ENCODE measurements at places on chromosomes 3 and 15. TPM values are rescaled to one million over a fixed set of nuclear protein-coding genes. Genes with fewer than 3 reads are reported as not detected.

GRCh38 chr15:100880139-100880896 is 687 bp downstream of the ALDH1A3 start:
- peak; percentile 42 for DNase-seq

- DNase-seq: peak; percentile 84
Observed at GRCh38 chr15:63476229-63476632, 28.2 kb upstream of the USP3 start.

- DNase-seq: peak; percentile 89
Observed at GRCh38 chr3:134308350-134308891, 57.8 kb upstream of the RYK start.

The SLTM gene
- 187 TPM for total RNA-seq

DNA sequence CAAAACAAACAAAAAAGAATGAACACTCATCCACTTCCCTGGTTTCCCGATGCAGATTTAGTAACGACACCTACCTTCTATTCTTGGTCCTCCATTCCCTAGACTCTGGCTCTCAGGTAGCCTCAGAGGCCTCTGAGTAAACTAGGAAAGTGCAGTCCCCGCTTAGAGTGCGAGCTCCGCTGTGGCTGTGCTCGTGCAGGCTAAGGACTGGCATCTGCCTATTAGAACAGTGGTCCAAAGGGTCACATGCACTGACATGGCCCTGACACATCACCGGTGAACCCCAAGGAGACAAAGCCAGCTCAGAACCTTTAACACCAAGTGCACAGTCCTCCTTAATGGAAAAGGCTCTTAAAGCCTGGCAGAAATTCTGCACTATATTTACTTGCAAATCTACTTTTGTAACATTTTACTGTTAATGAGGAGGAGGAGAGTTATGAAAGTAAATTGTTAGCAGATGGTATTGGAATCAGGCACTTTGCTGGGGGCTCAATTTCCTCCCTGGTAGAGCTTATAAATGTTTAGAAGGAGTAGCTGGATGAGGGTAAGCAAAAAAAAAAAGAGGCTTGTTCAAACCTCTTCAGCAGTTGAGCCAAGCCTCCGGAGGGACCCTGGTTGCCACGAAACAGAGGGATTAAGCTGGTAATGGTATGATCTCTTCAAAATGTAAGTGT is 31.1 kb downstream of the VGLL4 start:
- no peak for DNase-seq

DNA sequence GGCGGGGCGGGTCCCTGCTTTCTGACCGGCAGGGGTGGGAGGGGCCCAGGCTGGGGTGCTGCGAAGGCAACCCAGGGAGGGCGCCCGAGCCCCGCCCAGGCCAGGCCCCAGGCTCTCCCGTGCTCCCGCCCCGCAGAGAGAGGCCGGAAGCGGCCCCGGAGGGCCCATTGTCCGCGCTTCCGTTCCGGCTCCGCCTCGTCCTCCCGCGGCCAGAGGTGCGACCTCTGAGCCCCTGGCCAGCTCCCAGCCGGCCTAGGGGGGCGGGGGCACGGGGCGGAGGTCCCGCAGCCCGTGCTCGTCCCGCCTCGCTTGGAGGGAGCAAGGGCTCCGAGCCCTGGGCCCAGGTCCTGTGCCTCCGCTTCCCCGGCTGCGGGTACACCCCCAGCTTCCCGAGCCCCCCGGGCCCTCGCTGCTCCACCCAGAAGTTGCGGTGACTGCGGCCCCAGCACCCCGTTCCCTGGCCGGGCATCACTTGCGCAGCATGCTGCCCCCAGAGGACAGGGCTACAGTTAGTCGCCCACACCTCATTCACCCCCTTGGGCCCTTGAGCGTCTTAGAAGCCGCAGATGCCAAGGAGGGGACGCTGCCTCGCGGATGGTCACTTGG is 20.4 kb upstream of the PLXND1 start:
- DNase-seq: peak; percentile 94

- DNase-seq: no peak
Observed at GRCh38 chr3:69472093-69472492, 86.2 kb upstream of the FRMD4B start.

DNA sequence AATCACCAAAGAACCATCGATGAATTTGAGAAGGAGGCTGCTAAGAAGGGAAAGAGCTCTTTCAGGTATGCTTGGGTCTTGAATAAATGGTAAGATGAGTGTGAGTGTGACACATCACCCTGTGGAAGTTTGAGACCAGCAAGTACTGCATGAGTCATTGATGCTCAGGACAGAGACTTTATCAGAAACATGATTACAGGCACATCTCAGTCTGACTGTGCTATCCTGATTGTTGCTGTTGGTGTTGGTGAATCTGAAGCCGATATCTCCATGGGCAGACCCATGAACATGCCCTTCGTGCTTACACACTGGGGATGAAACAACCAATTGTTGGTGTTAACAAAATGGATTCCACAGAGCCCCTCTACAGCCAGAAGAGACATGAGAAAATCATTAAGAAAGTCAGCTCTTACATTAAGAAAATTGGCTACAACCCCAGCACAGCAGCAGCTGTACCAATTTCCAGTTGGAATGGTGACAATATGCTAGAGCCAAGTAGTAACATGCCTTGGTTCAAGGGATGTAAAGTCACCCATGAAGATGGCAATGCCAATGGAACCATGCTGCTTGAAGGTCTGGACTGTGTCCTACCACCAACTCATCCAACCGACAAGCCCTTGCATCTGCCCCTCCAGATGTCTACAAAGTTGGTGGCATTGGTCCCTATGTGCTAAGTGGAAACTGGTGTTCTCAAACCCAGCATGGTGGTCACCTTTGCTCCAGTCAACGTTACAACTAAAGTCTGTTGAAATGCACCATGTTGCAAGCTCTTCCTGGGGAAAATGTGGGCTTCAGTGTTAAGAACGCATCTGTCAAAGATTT is 20.5 kb downstream of the TM4SF4 start:
- no peak for DNase-seq

GRCh38 chr3:195083659-195084058 is 187.3 kb downstream of the XXYLT1 start:
- no peak for DNase-seq

DNA sequence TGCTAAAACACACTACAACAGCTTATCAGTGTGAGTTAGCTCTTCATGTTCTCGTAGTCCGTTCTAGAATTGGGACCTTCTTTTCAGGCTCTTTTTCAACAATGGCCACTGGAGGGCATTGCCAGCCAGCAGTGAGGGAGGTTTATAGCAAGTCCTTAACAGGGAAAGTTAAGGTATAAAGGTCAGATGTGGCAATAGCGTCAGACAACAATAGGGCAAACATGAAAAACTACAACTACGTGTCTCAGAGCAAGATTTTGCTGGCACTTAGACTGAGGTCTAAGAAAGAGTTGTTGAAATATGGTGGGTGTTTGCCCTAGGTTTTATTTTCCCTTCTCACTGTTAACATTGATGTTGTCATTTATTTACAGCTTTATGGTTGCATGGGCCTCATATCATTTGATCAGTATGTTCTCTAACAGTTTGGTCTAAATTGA is 161.4 kb downstream of the GMNC start:
- peak; percentile 65 for DNase-seq

The C15orf62 gene
- total RNA-seq: not detected

DNA sequence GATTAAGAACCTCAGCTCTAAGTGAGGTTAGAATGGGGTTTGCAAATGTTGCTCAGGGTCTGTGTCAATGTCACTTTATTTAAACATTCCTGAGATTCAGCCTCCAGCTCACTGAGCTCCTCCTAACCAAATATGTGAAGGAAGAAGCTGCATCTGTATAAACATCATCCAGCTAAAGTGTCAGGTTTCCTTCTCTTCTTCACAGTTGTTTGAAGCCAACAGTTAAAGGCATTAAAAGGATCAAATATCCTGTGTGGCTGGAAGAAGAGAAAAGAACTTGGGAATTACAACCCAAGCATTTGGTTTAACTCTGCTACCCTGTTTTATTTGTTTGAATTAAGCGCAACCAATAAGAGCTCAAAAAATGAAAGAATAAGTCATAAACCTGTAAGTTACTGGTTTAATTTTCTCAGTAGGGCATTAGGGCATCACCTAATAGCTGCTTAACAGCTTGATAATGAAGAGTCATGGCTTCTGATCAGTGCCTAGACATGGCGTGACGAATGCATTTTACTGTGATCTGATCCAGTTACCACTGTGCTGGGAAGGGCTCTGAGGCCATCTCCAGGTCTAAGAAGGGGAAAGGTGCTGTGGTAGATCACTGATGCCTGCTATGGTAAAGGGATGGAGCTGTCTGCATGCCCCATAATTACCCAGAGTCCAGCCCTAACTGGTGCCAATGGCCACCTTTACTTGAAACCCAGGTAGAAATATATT is 165.7 kb upstream of the TSC22D2 start:
- no peak for DNase-seq

The RMDN3 gene
- total RNA-seq: 25.2 TPM

DNA sequence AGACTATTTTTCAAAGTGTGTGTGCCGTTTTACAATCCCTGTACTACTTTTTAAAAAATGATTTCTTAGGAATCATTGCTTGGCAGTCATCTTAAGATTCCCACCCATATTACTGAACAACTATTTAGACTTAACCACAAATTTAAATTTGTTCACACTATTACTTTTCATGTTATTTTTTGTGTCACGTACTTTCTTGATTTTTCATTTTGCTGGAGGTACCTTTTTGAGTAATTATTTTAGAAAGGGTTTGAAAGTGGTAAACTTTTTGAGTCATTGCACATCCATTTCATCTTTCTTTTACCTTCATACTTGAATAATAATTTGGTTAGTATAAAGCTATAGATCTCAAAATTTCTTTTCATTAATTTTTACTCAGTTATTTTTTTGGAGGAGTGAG is 16.9 kb downstream of the CMTM8 start:
- no peak for DNase-seq

GRCh38 chr15:66603301-66604179 is 37.7 kb upstream of the LCTL start:
- peak; percentile 71 for DNase-seq

DNA sequence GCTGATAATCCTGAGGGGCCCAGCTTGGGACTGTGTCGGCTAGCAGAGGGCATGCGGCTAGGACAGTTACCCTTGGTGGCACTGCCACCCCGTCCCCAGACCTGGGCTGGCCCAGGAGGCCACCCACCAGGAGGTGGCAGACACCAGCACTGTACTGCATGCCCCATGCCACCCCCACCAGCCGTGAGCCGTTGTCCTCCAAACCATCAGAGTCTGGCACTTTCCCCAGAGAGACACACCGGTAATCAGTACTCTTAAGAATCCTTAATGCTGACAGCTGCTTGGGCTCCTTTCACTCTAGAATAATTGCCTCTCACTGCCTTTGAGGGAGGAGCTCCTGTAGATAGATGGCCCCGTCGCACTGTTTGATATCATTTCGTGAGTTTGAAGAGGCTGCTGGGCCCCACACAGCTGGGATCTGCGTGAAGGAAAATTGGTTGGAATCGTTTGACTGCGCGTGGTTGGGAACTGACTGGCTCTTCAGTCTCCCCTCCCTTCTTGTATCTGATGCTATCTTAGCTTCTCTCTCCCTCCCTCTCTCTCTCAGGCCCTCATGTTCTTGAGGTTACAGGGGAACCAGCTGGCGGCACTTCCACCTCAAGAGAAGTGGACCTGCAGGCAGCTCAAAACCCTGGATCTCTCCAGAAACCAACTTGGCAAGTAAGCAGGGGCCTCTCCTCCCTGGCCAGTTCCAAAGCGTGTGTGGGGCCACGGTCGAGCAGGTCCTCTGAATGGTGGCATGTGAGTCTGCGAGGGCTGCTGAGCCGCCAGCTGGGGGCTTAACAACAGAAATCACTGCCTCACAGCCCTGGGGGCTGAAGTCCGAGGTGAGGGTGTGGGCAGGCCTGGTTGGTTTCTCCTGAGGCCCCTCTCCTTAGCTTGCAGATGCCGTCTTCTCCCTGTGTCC is 94.9 kb downstream of the LRRK1 start:
- no peak for DNase-seq

GRCh38 chr15:65163041-65163440 is 22.1 kb downstream of the CLPX start:
- DNase-seq: no peak

DNA sequence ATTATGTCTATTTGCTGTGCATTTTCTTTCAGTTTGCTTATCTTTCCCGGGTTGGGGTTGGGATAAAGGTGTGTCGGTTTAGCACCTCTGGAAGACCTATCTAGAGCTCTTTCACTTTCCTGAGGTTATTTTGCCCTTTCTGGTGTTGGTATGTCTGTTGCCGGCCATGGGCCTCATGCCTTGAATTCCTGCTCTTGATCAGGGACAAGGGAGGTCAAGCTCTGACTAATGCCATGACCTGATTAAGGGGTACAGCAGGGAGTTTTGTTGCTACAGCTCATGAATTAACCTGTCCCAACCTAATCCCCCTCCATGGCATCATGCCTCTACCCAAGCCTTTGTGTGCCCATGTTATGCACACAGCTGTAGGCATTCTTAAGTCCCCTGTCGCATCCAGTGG is 70.5 kb upstream of the GOLGA6B start:
- DNase-seq: no peak

GRCh38 chr3:113245761-113246161 is 34.4 kb downstream of the BOC start:
- peak; percentile 29 for DNase-seq

The DIPK2A gene
- total RNA-seq: 142 TPM

The ZNF385D gene
- total RNA-seq: 7.2 TPM

DNA sequence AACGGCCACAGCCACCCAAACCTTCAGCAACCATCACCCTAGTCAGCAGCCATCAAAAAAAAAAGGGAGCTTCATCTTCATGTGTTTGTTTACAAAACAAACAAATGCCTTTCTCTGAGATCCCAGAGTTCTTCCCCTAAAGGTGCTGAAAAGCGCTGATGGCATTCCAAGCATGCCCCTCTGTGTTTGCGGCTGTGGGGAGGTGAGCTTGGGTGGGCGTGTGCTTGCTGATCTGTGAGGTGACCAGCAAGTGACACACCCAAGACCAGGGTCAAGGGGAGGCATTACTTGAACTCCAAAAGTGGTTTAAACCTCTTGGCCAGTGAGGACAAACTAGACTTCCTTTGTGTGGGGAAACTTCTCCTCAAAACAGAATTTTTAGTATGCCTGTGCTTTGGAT is 81.5 kb downstream of the DHX36 start:
- no peak for DNase-seq

DNA sequence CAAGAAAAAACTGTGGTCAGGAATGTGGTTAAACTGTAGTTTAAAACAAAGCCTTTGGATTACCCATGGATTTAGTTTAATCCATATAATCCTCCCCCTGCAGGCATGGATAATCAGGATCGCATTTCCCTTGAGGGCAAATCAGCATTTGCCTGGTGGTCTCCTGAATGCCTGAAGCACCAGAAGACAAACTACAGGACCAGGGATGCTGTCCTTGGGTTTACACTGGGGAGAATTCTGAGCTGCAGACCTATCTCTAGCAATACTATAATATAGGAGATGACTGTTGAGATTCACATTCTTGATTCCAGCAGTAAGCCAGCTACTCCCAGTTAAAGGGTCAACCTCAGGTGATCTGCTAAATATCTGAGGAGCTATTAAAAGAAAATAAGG is 10.6 kb downstream of the PIK3CB start:
- no peak for DNase-seq

DNA sequence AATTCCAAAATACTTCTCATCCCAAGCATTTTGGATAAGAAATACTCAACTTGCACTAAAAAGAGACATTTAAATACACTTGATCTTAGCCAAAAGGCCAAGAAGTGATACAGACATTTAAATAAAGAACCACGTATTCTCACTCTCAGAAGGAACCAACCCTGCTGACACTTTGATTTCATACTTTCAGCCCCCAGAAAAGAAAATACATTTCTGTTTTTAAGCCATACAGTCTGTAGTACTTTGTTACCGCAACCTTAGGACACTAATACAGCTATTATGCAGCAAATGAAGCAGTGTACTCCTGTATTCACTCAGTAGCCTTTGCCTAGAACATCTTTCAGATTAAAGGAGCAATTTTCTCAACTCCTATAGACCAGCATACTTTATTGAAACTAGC is 86.7 kb downstream of the TBC1D5 start:
- DNase-seq: no peak

GRCh38 chr3:10983219-10983916 is 9.2 kb upstream of the SLC6A1 start:
- peak; percentile 62 for DNase-seq

The SLC7A14 gene
- 0.43 TPM for total RNA-seq

Measured in stomach (tissue), 19 donors.